ENCODE measurements at places on chromosomes 7 and 10.

DNA sequence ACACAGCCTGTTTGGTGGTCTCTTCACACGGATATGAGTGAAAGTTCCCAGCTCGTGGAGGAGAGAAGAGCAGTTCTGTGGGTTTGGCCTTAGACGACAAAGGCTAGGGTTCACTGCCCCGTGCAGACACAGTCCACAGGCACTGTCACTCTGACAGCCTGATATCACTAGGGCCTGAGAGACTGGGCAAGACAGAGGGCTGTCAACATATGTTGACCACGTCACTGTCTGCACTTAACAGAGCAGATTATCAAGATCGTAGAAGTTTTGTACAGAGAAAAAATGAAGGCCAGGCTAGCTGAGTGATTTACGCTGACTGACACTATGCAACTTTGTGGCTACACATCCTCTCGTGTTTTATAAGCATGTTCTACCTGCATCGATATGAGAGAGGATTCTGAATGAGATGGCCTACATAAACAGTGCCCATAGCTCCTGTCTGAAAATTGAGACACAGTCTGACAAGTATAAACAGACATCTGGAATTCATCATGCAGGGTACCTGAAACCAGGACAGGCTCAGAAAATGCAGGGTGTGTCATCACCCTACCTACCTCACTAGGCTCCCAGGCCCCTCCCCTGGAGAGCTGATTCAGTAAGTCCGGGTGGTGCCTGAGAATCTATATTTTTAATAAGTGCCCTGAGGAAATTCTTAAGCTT is 120.0 kb downstream of the SGMS1 start:
- DNase-seq: no peak

GRCh38 chr10:89992575-89992974 is 291.2 kb downstream of the KIF20B start:
- no peak for DNase-seq

DNA sequence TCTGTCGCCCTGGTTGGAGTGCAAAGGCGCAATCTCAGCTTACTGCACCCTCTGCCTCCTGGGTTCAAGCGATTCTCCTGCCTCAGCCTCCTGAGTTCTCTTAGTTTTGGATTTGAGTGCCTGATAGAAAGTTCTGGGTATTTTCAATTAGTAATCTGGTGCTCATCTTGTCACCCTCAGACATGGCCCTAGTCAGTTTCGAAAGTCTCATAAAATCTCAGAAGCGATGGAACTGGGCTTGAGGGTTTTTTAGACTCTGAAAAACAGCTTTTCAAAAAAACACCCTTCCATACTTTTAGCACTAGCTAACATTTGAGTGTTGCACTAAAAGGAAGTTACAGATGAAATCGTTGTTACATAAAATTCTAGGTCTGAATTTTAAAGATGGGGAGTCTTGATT is 9.4 kb upstream of the PIP4K2A start:
- DNase-seq: no peak

- no peak for DNase-seq
Measured at GRCh38 chr10:107032700-107033401, 131.7 kb downstream of the SORCS1 start.

DNA sequence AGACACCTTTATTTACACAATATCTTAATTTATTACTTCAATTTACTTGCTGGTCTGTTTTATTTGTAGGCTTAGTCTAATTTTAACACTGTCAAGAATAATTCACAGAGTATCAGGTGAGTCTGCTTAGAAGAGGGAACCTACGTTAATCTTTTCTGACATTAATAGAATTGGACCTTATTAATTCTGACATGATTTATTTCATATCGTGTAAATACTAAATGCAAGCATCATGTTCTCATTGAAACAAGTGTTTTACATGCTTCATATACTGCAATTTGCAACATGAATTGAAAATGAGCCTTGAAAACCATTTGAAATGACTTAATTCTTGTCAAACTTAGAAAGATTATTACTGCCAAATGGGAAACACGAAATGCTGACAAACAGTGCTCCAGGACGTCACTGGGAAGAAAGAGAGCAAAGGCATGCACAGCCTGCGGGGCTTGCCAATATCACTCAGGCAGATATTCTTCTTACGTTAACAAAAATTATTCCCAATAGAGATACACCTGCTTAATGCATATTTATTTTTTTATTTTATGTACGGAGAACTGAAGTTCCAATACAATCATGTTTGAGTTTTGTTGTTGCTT is 282.0 kb upstream of the AKR1E2 start:
- no peak for DNase-seq

- no peak for DNase-seq
Measured at GRCh38 chr10:10313149-10313835, 704.4 kb upstream of the CELF2 start.

GRCh38 chr10:109773288-109774120 is 149.8 kb downstream of the XPNPEP1 start:
- DNase-seq: no peak

DNA sequence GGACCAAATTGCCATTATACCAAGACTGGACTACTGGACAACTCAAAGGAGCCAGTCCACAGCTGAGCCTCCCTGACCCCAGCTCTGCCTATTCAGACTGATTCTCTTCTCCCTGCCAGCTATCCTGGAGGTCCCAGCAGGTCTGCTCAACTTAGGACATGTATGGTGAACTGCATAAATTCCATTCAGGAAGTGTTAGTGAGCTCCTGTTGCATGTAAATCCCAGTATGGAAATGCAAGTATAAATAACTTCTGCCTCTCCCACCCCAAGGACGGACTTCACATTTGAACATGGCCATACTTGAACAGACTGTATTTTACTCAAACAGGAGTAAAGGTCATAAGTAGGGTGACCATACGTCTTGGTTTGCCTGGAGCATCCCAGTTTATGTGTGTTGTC is 128.4 kb downstream of the CHCHD3 start:
- no peak for DNase-seq

GRCh38 chr7:42070068-42070467 is 166.9 kb downstream of the GLI3 start:
- no peak for DNase-seq

- DNase-seq: no peak
Measured at GRCh38 chr7:47932466-47933037, 15.7 kb downstream of the PKD1L1 start.

DNA sequence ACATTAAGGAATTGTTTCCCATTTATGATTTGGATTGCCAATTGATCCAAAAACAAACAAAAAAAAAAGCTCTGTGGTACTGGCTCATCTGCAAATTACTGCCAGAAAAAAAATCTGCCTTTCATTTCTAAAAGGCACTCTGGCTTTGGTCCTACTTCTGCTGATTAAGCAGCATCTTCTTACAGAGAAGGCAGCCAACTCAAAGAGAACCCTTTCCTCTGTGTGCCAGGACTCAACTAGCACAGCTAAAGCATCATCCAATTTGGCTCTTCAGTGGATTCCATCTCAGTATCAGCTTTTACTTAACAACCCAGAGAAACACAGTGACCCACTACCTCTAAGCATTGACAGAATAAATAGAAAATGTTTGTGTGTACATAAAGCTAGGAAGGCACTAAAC is 80.6 kb downstream of the GSAP start:
- DNase-seq: no peak

DNA sequence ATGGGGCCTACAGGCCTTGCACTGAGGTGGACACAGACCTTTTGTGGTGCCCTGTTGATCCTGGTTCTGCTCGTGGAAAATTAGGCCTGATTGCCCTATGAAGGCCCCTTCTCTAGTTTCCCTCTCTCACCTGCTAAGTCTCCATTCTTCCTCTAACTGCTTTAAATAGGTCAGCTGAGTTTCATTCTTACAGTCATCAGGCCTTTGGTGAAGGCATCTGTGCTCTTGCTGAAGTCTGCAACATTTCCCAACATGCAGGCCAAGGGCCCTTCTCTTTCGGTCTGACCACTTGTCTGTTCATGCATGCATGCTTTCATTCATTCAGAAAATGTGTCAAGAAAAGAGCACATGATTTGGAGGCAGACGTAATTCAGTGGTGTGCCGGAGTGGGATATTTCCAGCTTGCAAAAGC is 244.0 kb downstream of the BUB3 start:
- DNase-seq: no peak

DNA sequence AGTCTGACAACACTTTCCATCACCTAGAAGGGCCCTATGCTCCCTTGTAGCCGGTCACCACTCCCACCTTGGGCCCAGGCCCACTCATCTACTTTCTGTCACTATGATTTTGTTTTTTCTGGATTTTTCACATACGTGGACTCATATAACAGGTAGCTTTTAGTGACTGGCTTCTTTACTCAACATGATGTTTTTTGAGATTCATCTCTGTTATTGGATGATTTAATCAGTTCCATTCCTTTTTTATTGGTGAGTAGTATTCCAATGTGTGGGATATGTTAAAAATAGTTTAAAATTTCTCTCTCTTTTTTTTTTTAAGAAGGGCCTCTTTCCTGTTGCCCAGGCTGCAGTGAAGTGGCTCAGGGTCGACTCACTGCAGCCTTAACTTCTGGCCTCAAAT is 9.3 kb downstream of the PALD1 start:
- DNase-seq: no peak

DNA sequence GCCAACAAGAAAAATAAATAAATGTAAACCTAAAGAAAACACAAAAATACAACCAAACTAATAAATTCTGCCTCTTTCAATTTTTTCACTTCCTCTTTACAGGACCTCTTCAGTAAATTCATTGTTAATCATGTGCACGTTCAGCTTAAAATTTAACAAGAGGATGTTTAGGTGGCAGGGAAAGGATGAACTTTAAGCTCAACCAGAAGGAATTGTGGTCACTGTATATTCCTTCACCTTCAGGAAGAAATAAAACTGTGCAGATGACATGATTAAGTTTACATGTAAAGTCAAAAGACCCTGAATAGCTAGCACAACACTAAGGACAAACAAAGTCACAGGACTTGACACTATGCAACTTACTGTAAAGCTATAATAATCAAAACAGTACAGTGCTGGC is 33.0 kb downstream of the KIF5B start:
- DNase-seq: no peak

DNA sequence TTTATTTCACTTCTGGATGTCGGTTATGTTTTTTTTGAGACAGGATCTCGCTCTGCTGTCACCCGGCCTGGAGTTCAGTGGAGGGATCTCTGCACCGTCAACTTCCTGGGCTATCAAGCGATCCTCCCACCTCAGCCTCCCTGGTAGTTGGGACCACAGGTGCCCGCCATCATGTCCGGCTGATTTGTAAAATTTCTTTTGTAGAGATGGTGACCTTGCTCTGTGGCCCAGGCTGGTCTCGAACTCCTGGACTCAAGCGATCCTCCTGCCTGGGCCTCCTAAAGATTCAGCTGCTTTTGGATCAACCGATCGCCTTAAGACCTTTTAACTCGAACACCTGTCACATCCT is 606 bp upstream of the RABGEF1 start:
- DNase-seq: no peak
